ENCODE measurements at places on chromosomes 4 and X. TPM values are rescaled to one million over a fixed set of nuclear protein-coding genes. Genes with fewer than 3 reads are reported as not detected.

The TCEAL7 gene
- total RNA-seq = 17.2 TPM

The MAGEA12 gene
- not detected for total RNA-seq

The SMIM10 gene
- total RNA-seq = 6.1 TPM

The MAB21L2 gene
- total RNA-seq = not detected

Data from HFFc6 (cell line).